ENCODE measurements at places on chromosomes 12 and 14.

DNA sequence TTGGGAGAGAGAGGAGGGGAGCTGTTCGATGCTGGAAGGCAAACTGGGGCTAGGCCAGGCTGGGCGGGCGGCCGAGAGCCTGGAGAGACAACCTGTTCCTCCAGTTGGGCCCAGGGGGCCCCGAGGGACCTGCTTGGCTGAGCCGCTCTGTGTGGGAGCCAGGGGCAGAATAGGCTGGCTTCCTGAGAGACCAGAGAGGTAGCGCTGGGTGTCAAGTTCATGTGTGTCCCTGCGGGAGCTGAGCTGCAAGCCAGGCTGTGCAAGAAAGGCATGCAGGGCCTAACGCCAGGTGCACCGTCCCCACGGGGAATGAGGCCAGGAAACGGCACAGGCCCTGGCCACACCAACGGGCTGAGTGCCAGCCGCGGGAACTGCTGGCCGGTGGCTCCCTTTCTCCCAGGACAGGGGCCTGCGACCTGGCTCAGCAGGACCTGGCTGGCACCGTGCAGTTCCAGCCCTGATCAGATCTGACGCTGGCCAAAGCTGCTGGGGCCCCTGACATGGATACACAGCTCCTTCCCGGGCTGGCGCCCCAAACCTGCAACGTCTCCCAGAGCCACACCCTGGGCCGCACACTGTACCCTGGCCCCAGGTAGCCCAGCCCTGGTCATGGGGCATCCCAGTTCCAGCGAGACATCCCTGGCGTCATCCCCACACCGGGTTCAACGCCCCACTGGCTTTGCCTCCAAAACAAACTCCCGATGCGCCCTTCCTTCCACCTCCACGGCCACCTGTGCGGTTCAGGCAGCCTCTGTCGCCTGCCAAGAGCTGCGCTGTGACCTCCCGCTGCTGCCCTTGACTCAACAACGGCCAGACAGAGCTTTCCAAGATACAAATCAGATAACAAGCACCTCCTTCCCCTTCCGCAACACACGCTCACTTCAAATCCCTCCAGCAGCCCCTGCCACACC is 65.0 kb downstream of the RFLNA start:
- DNase-seq = no peak

DNA sequence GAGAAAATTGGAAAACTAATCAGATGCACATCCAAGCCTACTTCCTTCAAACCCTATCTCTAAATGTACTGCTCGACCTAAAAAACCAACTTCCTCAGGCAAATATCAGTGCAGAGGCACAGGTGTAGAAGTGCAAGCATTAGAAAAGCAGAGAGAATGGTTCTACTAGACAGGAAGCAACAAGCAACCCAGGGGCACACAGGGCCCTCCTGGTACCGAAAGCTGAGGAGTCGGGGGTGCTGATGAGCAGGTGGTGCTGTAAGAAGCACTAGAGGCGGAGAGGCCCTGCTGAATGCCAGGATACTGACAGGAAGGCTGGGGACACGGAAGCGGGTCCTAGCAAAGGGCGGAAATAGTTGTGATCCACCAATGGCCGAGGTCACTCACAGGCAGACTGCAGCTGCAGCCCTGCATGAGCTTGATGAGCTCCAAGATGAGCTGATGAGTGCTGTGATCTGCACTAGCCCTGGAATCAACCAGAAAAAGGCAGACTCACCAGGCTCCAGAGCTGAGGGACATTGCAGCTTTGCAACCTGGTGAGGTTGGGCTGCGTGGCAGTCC is 85.9 kb downstream of the TTC7B start:
- no peak for DNase-seq

DNA sequence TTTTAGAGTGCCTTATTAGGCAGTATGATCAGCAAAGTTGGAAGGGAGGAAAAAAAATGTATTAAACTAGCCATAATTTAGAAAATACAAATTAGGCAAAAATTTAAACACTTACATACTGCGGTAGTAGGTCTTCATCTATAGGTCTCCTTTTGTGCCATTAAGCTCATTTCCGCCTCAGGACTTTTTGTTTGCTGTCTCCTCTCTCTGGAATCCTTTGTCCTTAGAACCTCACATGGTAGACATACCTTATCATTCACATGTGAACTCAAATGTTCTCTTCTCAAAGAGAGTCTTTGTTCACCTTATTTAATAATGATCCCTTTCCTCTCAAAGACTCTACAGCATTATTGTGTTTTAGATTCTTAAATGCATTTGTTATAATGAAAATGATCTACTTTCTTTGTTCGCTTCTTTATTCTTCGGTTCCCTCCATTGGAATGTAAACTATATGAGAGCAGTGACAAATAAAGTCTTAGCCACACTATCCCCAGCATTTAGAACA is 14.7 kb downstream of the FANCM start:
- DNase-seq = no peak

DNA sequence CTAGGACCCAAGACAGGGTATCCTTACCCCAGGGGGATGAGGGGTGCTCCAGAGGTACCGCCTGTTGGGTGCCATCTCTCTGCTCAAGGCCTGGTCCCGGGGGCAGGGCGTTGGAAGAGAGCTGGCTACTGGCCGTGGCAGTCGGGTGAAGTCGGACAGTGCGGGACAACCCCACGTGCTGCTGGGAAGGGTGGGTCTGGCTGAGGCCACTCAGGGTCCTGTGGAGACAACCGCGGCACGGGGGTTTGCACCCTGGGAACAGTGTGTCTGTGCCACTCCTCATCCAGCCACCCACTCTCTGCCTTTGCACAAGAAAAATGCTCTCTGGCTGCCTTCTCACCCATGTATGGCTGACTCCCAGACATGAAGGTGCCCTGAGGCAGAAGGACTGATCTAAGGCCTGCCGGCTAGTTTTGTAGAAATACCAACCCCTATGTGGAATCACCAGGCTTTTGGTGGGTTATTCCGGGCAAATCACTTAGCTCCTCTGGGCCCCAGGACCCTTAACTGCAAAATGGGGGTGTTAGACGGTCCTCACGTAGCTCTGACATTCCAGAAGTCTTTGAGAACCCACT is 56.5 kb downstream of the LTBP2 start:
- DNase-seq = no peak

DNA sequence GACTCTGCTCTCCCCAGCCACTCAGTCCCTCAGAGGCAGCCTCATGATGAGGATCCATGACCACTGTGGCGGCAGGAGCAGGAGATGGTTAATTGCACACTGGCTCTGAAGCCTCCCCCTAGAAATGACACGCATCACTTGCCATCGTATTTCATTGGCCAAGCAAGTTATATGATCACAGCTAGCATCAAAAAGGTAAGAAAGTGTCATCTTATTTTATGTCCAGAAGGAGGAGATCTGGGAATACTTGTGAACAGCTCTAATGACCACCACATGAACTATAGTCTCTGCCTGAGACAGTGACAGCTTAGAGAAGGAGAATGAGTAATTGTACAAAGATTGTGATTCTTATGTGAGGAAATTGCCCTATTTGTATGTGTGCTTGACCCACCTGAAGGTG is 363.4 kb downstream of the NUAK1 start:
- no peak for DNase-seq

DNA sequence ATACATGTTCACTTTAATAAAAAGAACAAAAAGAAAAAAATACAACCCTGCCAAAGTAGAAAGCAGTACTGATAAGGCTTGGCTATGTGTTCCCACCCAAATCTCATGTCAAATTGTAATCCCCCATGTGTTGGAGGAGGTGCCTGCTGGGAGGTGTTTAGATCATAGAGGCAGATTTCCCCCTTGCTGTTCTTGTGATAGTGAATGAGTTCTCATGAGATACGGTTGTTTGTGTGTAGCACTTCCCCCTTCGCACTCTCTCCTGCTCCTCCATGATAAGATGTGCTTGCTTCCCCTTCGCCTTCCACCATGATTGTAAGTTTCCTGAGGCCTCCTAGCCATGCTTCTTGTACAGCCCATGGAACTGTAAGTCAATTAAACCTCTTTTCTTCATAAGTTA is 59.9 kb downstream of the USP15 start:
- DNase-seq = peak; percentile 67

DNA sequence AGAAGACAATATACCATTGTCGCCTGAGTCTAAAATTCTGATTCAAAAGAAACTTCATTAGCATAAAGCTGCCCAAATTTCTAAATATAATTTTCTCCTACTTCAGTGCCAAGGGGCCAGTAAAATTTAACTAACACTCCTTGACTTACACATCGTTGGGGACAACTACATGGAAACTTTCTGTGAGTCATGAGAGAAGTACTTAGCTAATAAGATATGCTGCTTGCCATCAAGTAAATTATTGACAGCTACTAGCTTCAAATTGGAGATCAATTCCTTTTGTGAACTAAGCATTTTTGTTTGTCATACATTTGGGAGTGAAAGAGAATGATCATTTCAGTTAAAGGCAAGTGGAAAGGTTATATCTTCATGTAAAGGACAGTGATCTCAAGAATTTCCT is 373.3 kb downstream of the MDGA2 start:
- DNase-seq = no peak

DNA sequence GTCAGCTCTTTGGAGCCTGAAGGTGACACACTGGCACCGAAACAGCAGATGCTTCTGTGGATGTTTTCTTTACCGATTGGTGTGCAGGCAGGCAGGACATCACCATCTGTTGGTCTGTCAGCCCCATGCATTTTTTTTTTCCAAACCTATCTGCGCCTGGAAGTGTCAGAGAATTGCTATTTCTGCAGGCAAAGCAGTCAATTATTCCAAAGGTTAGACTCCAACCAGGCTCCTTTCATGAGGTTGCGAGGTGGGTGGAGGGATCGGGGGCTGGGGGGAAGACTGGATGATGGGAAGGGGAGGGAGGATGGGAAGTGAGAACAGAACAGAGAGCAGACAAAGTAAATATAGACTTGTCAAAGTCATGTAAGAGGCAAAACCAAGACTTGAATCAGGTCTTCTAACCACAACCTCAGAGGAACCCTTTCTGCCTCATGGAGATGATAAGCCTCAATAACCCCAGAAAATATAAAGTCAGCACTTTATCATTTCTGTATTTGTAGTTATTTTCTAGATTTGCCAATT is 117.7 kb downstream of the OTOGL start:
- peak; percentile 62 for DNase-seq

DNA sequence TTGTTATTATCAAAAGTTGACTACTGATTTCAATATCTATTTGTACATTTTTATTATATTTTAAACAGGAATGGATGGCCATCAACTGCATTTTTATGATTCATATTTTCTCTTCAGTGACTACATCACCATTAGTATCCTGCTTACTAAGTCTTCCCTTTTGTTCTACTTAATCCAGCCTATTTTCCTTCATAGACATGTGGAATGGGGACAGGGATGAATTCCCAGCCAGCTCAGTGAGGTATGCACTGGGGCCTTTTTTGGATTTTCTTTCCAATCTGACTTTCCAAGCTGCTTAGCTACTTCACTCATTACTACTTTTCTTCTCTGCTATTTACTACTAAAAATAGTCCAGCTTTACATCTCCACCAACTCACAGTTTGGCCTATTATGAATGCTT is 38.4 kb downstream of the AKAP6 start:
- DNase-seq = no peak

DNA sequence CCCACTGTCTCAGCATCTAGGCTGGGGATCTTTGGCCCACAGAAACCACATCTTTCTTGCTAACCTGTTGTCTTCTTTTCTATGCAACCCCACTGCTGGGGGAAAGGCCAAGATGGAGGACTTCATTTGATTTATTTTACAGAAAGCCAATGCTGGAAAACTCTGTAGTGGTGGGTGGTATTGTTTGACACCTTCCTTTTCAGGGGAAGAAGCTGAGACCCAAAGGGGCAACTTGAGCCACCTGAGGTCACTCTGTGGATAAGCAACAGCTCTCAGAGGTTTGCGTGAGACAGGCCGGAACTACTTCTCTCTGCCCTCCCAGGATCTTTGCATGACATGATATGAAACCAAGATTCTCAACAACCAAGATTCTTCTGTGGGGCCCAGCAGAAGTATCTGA is 645.2 kb downstream of the VRK1 start:
- no peak for DNase-seq

DNA sequence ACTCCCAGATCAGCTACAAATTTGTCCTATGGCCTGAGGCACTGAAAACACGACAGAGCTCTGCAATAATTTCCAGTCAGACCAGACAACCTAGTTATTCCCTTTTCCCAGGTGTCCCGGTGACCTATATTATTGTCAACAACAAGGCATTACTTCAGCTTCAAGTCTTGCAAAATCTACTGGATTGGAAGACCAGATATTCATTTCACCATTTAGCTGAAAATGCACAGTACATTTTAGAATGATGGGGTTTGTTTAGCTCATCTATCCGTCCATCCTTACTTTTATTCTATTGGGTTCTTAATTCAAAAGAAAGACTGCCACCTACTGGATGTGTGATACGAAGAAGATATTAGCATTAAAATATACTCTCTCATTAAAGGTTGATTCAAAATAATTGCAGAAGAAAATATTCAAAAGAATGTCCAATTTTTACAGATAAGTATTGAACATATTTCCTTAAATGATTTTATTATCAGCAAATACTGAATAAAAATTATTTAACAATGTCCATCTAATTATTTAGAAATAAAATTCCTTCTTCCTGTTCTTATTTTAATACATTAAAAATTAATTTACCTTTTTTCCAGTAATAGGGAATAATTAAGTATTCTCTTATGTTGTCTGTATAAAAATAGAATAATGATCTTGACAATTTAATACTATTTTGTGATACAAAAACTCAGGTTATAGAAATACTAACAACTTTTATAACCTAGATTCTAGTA is 244.9 kb upstream of the LRIG3 start:
- peak; percentile 63 for DNase-seq

- DNase-seq = no peak
Observed at GRCh38 chr14:24159777-24160498, 1.1 kb upstream of the IRF9 start.

GRCh38 chr12:131828671-131829355 is 620 bp downstream of the MMP17 start:
- DNase-seq = peak; percentile 57

GRCh38 chr12:122951406-122951805 is 14.9 kb downstream of the ABCB9 start:
- DNase-seq = no peak

DNA sequence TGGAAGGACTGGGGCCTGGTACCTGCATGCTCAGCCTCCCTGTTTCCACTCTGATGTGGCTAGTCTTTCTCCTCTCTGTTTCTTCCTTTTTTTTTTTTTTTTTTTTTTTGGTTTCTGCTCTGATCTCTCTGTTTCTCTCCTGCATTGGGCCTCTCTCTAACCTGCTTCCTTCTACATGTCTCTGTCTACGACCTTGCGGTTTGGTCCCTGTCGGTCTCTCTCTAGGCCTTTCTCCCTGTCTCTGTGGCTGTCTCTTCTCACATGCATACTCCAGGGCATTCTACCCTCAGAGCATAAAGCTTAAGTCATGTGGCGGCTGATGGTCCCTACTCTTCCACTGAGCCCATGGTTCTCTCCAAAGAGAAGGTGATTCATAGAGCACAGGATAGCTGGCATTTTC is 1096.6 kb downstream of the BCL11B start:
- no peak for DNase-seq

GRCh38 chr14:71554323-71554722 is 377.9 kb upstream of the RGS6 start:
- DNase-seq = no peak

- DNase-seq = no peak
Observed at GRCh38 chr12:130704606-130705005, 11.5 kb downstream of the RIMBP2 start.

- no peak for DNase-seq
Observed at GRCh38 chr14:26191123-26191522, 406.7 kb downstream of the NOVA1 start.

Data from hematopoietic multipotent progenitor cell treated with erythropoietin and hydrocortisone succinate and interleukin-3 and kit ligand, for 4 days (in vitro differentiated cells).